Colonic mucosa (tissue), 4 donors: ENCODE measurements at places on chromosomes 3 and 15.
A peak's percentile ranks its signal among the peaks of the same experiment; 100 is the strongest.

DNA sequence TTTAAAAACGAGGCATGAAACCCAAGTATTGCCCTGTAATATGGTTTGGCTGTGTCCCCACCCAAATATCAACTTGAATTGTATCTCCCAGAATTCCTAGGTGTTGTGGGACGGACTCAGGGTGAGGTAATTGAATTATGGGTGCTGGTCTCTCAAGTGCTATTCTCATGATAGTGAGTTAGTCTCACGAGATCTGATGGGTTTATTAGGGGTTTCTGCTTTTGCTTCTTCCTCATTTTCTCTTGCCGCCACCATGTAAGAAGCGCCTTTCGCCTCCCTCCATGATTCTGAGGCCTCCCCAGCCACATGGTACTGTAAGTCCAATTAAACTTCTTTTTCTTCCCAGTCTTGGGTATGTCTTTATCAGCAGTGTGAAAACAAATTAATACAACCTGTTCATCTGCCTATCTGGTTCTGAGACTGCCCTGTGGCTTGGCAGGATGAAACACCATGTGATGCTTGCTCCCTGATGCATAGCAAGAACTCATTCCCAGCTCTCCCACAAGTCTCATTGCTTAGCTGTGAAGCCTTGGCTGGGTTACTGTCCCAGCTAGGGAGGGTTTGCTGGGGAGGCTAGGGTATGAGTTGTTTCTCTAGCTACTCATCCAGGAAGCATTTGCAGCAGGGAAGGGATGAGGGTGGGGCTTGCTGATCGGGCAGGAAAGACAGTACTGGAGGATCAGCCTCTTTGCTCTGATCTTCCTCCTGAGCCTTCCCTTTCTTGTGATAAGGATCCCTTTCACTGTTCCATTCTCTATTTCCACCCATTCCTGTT lies 3.7 kb upstream of the SQOR start:
- DNase-seq = peak; percentile 66

DNA sequence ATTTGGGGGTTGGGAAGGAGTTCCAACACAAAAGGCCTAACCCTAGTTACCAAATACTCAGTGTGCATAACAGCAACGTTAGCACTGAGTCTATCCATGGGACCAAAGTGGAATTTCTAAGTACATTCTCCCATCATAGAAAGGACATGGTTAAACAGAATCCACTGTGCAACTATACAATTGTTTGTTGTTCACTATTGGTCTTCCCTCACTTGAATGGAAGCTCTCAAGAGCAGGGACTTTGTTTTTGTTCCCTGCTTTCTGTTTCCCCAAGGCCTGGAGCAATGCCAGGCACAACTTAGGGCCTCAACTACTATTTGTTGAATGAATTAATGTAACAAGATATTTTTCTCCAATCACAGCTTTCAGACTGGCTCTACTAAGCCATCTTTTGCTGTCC lies 25.6 kb downstream of the COL8A1 start:
- DNase-seq = no peak

DNA sequence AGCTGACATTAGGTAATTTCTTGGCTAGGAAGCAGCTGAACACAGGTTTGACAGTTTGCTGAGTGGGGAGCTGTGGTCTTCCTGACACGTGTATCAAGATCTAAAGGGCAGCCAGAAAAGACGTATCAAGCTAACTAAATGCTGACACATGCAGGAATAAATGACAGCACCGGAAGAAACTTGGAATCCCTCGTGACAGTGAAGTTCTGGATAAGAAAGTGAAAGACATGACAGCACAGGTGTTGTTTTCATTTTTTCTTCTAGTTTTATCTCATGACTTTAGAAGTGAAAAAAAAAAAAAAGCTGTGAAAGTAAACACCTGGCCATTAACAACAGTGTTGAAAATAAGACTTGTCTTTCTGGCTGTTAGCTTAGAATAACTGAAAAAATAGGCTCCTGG lies 48.7 kb downstream of the FGF7 start:
- DNase-seq = no peak

DNA sequence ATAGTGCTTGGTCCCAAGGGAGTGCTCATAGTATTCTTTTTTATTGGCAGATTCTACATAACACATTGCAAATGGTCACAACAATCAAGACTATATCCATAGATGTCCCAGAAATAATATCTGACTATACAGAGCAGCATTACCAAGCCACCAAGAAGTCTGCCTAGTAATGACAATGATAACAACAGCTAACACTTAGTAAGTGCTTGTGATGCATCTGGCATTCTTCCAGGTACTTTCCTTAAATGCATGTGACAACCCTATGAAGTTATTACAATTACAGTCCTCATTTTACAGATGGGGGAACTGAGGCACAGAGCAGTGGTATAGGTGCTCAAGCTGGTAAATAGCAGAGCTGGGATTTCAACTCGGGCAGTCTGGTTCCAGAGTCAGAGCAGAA lies 49.6 kb upstream of the ICE2 start:
- DNase-seq = no peak

- no peak for DNase-seq
Observed at GRCh38 chr3:126501054-126501453, 16.5 kb downstream of the UROC1 start.

GRCh38 chr15:82158811-82159210 lies 103.7 kb downstream of the EFL1 start:
- no peak for DNase-seq

DNA sequence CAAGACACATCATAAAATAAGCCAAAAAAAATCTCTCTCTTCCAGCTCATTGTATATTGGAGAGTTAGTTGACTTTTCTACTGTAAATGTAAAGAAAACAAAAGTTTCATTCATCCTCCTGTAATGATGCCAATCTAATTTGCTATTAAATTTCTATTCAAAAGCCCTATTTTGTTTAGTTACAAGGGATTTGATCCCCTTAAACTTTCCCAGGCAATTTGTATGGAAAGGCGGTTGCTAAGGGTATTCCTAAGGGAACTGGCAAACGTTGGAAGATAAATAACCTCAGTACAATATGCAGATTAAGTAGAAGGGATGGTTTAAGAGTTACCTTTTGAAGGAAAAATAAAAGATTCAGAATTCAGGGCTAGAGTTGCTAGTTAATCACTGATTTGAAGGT lies 352.7 kb downstream of the TIGIT start:
- no peak for DNase-seq

DNA sequence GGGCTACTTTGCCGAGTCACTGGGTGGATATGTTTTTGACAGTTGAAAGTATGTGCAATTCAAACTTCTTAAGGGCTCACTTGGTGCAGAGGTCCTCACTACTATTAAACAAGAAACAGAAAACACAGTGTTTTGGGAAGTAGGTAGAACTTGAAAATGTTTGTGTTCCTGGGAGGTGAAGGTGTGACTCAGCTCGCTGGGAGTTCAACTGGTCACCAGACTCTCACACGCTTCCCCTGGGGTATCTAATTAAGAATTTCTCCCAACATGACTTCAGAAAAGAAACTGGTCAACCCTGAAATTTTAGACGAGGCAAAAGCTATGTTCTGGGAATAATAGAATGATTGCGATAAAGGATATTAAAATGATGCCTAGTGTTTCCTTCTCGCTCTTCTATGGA lies 1039.8 kb upstream of the SEMA6D start:
- no peak for DNase-seq

DNA sequence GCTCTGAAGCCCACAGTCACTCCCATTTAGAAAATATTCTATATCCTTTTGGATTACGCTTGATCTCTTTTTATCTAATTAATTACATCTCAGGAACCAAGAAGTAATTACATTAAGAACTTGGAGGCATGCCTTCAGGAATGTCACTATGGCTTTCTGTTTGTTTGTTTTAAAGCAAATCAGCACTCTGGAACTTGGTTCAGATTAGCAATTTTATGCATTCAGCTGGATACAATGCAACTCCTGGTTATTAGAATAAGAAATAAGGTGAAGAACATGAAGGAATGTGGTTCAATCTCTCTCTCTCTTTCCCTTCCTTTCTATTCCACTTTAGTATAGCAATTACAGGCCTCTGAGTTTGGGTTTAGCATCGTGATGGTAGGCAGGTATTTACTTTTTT lies 235.8 kb downstream of the FHIT start:
- DNase-seq = no peak

DNA sequence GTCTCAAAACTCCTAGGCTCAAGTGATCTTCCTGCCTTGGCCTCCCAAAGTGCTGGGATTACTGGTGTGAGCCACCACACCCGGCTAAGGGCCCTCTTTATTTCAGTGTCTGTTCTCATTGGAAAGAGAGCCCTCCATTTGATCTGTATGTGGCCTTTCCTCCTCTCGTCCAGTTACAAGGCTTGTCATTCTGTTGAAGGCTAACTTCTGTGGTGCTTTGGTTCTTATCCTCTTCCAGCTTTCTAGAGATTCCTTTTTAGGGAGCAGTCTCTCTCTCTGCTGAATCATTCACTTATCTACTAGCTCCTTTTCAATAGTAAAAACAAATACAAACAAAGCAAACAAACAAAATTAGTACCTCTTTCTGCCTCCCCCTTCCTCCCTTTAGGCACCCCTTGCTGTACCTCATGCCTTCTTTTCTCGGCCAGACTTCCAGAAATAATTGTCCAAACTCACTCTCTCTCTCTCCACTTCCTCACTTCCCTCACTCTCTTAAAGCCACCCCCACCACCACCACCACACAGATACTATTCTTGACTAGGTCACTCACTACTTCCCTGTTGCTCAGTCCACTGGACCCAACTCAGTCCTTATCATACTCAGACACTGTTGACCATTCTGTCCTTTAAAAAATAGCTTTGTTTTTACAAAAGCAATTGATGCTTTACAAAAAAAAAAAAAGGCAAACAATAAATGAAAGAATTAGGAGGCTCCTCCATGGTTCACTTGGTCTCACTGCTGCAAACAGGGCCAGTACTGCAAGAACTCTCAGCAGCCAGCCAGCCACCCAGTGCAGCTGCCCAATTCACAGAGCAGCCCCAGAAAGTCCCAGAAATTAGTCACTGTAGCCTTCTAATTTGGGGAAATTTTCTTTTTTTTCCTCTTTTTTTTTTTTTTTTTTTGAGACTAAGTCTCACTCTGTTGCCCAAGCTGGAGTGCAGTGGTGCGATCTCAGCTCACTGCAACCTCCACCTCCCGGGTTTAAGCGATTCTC lies 31.7 kb upstream of the RAB11A start:
- no peak for DNase-seq

DNA sequence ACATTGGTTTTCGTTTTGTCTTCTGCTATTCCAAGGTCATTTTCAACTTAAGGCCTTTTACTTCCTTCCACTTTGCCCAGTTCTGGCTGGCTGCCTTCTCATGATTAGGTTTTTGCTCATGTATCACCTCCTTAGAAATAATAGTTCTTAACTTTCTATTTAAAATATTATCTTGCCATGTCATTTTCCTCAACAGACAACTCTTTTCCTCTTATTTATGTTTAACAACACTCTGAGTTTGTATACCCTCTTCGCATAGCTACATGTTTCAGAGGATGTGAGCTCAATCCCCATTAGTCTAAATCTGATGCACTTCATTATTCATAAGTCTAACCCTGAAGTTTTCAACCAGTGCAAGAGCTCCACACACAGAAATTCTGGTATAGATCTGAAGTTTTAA lies 299.1 kb downstream of the BCHE start:
- DNase-seq = no peak

- DNase-seq = no peak
Observed at GRCh38 chr3:126026277-126026751, 57.3 kb downstream of the ROPN1B start.

- DNase-seq = no peak
Observed at GRCh38 chr15:92747047-92747446, 91.5 kb upstream of the FAM174B start.

GRCh38 chr15:47794252-47794914 lies 77.1 kb downstream of the SEMA6D start:
- DNase-seq = no peak

GRCh38 chr3:28841441-28841840 lies 439.4 kb upstream of the RBMS3 start:
- DNase-seq = no peak

- no peak for DNase-seq
Observed at GRCh38 chr3:11452885-11453847, 181.0 kb downstream of the ATG7 start.

- DNase-seq = no peak
Observed at GRCh38 chr15:81068516-81068915, 65.6 kb upstream of the CFAP161 start.

GRCh38 chr15:90664650-90665287 lies 52.4 kb upstream of the BLM start:
- peak; percentile 47 for DNase-seq
